Stimulated activated naive CD4-positive, alpha-beta T cell treated with Interleukin-2 at 50 U/mL for 16 hours (primary cell): ENCODE measurements at places on chromosomes 12 and 14.

GRCh38 chr14:24081739-24082211, 10.4 kb downstream of the CPNE6 start:
- DNase-seq, result no peak

- no peak for DNase-seq
Measured at GRCh38 chr12:13203034-13203922, 6.8 kb downstream of the EMP1 start.

GRCh38 chr14:50619569-50620141, 48.5 kb downstream of the SAV1 start:
- no peak for DNase-seq

- DNase-seq, result no peak
Measured at GRCh38 chr12:65602610-65603295, 221.5 kb upstream of the HMGA2 start.

DNA sequence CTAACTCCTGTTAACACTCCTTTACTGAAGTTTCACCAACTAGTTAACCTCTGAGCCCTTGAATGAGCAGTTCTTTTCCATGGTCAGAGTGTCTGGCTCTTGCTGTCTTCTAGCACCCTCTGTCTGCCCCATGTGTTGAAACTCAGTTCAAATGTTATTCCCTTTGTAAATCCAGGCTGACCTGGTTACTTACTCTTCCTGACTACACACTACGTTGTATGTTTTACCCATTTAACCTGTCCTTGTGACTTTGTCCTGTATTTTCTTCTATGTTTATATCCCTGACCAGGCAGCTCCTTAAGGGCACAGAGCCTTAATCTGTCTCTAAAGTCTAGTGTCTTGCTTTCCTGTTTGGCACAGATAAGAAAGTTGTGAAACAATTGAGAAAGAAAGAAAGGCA, 389.0 kb upstream of the RPL10L start:
- no peak for DNase-seq

DNA sequence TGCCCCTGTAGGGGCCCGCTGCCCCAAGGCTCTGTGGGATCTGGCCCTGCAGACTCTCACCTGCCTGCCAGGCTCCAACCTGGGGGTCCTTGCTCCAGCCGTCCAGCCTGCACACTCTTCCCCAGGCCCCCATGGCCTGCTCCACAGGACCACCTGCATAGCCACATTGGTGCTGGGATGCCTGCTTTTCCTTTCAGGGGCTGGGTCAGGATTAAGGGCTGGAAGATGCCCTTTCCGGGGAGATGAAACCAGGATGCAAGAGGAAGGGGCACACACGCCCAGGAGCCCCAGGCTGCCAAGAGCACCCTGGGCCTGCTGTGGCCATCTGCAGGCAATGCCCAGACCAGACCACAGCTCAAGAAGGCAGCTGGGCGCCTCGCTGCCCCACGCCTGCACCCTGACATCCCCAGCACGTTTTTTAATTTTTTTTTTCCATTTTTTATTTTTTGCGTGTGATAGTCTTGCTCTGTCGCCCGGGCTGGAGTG, 15.0 kb downstream of the BAG5 start:
- DNase-seq, result no peak

- DNase-seq, result no peak
Measured at GRCh38 chr14:77832297-77832696, 32.4 kb downstream of the ADCK1 start.

DNA sequence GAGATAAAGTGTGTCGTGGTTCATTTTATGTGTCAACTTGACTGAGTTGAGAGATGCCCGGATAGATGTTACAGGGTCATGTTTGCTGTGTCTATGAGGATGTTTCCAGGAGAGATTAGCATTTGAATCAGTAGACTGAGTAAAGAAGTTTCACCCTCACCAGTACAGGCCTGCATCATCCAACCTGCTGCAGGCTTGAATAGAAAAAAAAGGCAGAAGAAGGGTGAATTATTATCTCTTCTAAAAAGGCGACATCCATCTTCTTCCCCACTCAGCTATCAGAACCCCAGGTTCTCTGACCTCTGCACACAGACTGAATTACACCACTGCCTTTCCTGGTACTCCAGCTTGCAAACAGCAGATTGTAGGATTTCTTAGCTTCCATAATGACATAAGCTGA, 1293.7 kb upstream of the FLRT2 start:
- no peak for DNase-seq

GRCh38 chr14:74712499-74713394, at the start of the genes AREL1 and FCF1:
AREL1 (minus strand) TSS chr14:74713080; CDS start chr14:74685615, 27,465 bp downstream.
FCF1 (plus strand) TSS chr14:74713144; CDS start chr14:74713198, 54 bp downstream.
- no peak for DNase-seq

DNA sequence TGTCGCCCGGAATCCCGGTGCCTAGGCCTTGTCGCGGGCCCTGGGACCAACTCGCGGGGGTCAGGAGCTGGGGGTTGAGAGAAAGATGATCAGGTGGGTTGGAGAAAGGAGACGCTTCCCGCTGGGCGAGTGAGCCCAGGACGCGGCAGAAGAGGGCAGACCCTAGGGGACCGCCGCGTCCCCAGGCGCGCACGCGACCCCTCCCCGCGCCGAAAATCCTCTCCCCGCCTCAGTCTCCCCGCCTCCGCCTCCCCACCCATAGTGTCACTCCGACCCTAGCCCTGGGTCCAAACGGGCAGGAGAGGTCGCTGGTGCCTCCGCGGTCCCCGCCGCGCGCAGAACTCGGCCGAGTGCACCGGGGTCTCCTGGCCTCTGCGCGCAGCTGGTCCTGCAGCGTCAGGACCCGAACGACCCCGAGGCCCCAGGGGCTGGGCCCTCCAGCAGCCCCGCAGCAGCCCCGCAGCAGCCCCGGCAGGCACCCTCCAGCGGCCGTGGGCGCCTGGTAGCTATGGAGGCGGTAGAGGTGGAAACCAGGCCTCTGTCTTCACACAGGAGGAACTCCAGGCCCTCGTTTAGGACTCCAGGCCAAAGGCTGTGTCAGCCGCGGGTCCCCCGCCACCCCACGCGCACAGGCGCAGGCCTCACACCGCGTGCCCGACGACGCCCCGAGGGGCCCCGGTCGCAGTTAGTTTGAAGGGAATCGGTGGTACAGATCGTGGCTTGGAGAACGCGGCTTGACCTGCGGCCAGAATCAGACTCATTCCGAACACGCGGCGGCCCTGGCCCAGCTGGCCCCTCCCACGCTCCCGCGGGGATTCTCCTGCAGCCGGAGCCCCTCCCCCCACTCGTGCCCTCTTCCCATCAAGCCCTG, 60.1 kb upstream of the EIF5 start:
- DNase-seq, result no peak

DNA sequence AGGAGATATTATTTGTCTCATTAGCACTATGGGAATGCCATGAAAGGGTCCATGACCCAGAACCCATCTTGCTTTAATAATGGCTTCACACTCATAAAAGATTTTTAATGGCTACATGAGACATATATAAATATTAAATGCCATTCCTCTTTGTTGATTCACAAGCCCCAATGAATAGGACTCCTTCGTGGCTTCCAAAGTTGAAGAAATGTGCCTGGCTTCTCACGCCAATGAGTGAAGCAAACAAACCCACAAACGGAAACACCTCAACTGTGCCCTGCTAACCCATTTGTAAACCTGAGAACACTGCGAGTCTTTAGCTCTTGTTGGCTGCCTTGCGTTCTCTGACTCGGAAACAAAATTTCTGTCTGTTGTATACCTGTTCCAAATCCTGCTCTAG, 381.7 kb upstream of the DDHD1 start:
- DNase-seq, result no peak

DNA sequence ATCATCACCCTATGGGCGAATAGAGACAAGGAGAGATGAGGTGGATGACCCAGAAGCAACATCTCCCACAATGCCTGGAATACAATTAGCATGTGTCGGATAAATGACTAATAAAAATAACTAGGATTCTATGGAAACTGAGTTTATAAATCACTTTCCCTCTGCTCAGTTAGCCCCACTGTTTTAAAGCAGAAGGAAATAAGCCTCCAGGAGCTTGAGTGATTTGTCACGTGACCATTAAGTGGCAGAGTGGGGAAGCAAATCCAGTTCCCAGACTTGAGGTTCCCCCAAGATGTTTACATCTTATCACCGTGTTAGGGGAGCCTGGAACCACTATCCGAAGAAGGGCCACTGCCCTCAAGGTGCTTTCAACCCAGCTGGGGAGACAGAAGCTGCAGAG, 136.5 kb upstream of the CCND2 start:
- no peak for DNase-seq

DNA sequence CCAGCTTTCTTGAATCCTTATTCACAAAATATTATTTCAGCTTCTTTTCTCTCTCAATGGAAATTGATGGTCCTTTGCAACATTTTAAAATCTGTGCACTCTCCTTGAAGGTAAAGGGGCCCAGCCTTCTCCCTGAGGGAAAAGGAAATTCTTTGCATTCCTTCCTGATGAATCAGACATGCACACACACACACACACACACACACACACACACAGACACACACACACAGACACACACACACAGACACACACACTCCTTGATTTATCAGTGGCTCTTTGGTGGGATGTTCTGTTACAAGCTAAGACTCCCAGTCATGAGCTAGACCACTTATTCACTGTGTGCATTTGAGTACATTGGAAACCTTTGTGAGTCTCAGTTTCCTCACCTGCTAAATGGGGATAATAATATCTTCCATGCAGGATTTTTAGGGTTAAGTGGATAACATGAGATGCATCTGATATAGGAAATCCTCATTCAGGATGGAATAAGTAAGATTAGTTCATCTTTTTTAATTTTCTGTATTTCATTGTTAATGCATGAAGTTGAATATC, 45.1 kb upstream of the HMGA2 start:
- DNase-seq, result no peak

GRCh38 chr12:977156-977555, 13.9 kb upstream of the ERC1 start:
- DNase-seq, result no peak

- no peak for DNase-seq
Measured at GRCh38 chr12:39378341-39378740, 64.6 kb downstream of the KIF21A start.

DNA sequence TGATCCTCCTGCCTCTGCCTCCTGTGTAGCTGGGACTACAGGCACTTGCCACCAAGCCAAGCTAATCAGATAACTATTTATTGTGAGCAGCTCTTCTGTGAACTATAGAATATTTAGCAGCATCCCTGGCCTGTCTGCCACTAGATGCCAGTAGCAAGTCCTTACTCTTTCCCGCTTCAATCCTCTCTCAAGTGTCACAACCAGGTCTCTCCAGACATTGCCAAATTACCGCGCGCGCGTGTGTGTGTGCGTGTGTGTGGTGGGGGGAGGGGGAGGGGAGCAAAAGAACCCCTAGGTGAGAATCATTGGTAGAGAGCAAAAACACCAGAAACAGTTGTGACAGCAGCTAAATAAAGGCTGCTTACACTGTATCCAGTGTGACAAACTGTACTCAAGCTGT, 49.9 kb downstream of the PPP2R5E start:
- DNase-seq, result no peak

- DNase-seq, result no peak
Measured at GRCh38 chr12:46160101-46160980, 108.5 kb downstream of the SLC38A1 start.

DNA sequence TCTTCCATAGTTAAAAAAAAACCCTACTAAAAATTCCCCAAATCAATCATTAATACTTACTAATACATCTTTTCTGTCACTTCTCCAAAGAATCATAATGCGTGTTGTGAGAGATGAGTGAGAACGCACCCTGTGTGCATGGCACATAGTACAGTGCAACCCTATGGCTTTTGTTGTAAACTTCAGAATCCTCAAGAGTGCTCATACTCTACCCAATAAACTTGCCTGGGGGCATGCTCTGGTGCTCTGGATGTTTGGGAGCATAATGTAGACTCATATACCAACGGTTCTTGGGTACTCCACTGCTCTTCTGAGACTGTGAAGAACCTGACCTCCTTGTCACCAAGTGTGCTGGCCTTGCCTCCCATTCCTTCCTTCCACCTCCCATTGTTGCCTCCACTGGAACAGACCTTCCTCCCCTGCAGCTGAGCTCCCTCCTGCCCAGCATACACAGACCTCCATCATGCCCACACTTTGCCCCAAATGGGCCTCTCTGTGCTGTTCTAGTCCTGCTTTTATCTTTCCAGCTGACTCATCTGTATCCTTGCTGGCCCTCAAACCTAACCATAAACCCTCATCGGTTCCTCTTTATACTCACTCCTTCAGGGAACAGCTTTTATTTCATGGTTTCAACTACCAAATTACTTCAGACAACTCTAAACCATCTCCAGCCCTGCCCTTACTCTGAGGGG, 8.9 kb downstream of the DCP1B start:
- no peak for DNase-seq

DNA sequence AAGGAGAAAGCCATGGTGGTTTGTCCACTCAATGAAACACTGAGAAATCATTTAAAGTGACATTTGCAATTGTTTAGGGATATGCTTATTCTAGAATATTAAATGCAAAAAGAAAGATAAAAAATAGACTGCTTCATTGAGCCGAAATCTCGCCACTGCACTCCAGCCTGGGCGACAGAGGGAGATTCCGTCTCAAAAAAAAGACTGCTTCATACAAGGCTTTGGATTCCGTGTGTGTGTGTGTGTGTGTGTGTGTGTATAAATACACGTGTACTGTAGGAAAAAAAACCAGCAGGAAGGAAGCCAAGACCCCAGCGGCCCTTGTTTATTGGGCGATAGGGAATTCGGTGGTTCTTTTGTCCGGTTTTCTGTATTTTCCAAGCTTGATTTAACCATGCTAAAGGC, 3.2 kb upstream of the ZNF839 start:
- peak; percentile 12 for DNase-seq

DNA sequence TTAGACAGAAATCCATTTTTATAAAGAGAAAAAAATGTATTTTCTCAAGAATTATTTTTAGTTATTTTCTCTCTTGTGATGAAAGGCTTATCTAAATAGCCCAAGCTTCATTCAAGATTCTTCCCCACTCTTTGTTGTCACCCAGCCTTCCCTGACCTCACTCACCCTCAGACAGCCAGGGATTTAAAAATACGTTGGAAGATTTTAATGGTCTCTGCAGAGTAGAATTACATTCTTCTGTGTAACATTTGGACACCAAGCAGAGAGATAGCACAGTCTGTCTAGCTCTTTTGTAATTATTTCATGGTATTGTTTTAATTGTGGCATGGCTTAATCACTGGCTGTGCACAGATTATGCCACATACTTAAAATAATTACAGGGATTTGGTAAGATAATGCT, 130.3 kb downstream of the IGF1 start:
- DNase-seq, result no peak

- DNase-seq, result no peak
Measured at GRCh38 chr14:95520346-95520745, 3.9 kb upstream of the SYNE3 start.

DNA sequence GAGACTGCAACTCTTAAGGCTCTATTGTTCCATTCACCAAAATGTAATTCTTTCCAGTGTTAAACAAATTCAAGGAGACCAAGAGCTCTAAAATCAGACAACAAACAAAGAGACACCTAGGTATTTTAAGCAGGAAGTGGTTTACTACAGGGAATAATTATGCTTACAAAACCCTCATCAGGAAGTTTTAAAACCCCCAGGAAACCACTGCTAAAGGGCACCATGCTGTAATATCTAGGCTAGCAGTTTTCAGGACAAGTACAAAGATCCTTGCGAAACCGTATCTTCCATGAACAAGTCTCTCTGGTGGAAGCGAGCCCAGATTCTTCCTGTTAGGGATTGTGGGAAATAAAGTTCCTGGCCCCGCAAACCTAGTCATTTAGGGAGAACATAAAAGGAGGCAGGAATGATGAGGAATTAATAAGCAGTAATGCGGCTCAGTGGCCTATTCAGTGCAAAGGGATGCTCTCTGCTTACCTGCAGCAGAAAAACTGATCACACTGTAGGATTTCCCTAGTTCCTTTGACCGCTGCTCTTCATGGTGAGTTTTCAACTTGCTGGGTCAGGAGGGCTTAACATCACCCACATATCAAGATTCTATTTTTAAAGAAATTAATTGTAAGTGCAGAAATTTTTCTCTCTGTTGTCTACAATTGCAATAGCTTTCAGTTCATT, 42.8 kb downstream of the ACSM4 start:
- DNase-seq, result no peak

- DNase-seq, result no peak
Measured at GRCh38 chr12:67526129-67526528, 122.4 kb upstream of the DYRK2 start.
